Stimulated activated CD4-positive, alpha-beta T cell treated with anti-CD3 and anti-CD28 coated beads, Interleukin-1b, Interleukin-23, amount 100 ng/mL, for 1 hour (primary cell): ENCODE measurements at places on chromosomes 7 and 10.

DNA sequence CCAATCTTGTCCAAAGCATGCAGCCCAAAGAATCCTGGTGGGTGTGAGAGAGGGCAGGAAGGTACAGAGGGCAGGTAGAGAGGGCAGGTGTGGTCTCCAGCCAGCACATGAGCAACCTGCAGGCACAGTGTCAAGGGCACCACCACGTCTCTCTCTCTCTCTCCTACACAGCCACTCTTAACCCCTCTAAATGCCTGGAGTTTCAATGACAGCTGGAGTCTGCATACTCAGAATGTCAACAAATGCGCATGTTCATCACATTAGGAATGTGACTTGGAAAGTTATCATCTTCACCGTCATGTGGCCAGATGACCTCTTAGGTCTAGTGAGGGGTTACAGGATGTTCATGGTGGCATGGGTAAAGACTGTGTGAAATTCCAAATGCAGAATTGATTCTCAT lies 456.8 kb downstream of the SORCS1 start:
- no peak for DNase-seq

DNA sequence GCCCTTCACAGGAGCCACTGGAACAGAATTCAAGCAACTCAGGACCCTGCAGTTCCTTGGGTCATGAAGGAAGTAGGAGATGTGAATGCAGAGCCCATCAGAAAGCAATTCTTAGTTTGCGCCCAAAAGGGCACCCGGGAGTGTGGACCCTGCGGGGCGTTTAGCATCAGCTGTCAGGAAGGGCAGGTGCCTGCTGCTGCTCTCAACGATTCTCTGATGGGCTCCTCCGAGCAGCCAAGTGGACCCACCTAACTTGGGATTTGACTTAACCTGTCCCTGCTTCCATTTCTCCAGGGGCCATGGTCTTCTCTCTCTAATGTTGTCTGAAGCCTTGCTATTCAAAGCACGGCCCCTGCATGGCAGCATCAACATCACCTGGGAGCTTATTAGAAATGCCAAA lies 17.1 kb downstream of the CPA5 start:
- DNase-seq: no peak

DNA sequence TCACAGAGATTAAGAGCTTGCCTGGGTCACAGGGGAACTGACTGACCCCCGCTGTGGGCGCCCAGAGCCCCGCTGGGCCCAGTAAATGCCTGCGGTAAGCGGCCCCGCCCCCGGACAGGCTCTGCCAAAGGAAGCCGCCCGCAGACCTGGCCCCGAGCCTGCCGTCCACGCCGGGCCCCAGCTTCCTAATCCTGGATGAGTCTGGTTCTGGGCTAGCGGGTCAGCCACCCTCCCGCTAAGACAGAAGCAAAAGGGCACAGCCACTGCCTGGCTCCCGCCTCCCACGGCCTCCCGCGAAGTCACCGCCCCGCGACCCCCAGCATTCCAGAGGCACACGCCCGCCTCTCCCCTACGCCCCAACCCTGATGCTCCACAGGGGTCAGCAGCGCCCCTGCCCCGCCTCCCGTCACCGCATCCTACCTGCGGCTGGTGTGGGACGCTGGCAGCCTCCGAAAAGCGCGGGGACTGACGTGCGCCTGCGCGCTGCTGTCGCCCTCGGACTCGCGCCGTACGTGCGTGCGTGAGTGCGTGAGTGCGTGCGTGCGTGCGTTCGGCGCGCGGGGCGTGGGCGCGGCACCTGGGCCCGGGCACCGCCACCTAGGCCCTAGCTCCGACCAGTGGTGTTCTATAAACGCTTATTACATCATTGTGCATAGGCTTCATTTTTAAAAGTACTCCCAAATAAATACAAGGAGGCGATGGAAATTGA lies at the start of gene FIGNL1:
Gene FIGNL1, minus strand, starts transcription at position 470 of the 709 bp plus-strand sequence. CDS start 3,063 bp downstream, outside the sequence.
- peak; percentile 48 for DNase-seq

- no peak for DNase-seq
Observed at GRCh38 chr7:1234881-1235500, 2.3 kb downstream of the UNCX start.

- DNase-seq: no peak
Observed at GRCh38 chr7:140876519-140877248, 48.0 kb downstream of the BRAF start.
